ENCODE measurements at places on chromosomes 16 and 17.
A peak's percentile ranks its signal among the peaks of the same experiment; 100 is the strongest.

GRCh38 chr17:7834542-7834956, 532 bp downstream of the KDM6B start:
- DNase-seq = no peak

- no peak for DNase-seq
Observed at GRCh38 chr16:57828272-57829161, 26.2 kb upstream of the KIFC3 start.

GRCh38 chr16:2236337-2237101, at the start of gene DNASE1L2:
Gene DNASE1L2 (plus strand): TSS chr16:2236444. CDS start chr16:2236817, 373 bp downstream.
- DNase-seq = no peak

GRCh38 chr16:76464955-76465620, 187.9 kb downstream of the CNTNAP4 start:
- DNase-seq = no peak

DNA sequence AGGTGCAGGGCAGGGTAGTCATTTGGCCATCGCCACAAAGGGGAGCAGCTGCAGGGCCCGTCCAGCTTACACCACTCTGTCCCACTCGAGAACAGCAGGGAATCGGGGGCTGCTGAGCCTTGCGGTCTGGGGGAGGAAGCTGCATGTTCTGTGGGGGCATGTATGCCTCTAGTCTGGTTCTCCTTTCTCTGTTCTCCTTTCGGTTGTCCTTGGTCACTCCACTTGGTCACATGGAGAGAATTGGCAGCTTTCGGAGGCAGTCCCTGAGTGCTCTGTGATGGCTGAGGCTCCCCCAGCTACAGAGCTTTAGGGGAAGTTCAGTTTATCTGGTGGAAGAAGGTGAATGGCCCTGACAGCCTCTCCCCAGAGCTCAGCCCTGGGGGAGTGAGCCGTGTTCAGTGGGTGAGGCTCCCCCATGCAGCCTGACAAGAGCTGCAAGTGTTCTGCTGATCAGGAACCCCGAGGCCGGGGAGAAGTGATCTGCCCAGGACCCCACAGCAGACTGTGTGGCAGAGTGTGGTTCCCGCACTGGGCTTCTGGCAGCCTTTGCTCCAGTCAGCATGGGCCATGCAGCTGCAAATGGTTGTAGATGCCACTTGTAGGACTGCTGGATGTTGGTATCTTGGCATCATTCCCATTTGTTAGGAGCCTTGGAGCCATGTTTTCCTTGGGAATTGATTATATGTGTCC, 22.3 kb upstream of the SMPD3 start:
- DNase-seq = no peak

DNA sequence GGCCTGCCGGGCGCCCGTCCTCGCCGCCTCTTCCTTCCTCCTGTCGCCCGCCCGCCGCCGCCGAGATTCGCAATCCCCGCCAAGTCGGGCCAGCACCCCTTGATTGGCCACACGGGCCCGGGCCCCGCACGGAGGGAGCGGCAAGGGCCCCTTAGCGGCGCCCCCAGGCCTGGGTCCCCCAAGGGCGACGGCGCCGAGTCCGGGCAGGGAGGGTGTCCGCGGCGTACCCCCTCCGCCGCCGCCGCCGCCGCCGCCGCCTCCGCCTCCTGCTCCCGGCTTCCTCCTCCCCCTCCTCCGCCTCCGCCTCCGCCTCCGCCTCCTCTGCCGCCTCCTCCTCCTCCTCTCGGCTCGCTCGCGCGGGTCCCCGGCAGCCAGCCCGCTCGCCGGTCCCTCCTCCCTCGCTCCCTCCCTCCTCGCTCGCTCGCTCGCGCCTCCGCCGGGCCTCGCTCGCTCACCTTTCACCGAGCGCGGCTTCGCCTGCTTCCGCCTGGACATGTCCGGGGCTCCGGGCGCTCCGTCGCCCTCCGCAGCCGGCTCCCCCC, 561 bp downstream of the ZNF423 start:
- DNase-seq = peak; percentile 41
